ENCODE measurements at places on chromosomes 1 and 21.

GRCh38 chr21:46003575-46004007, 22.0 kb downstream of the COL6A1 start:
- no peak for DNase-seq

DNA sequence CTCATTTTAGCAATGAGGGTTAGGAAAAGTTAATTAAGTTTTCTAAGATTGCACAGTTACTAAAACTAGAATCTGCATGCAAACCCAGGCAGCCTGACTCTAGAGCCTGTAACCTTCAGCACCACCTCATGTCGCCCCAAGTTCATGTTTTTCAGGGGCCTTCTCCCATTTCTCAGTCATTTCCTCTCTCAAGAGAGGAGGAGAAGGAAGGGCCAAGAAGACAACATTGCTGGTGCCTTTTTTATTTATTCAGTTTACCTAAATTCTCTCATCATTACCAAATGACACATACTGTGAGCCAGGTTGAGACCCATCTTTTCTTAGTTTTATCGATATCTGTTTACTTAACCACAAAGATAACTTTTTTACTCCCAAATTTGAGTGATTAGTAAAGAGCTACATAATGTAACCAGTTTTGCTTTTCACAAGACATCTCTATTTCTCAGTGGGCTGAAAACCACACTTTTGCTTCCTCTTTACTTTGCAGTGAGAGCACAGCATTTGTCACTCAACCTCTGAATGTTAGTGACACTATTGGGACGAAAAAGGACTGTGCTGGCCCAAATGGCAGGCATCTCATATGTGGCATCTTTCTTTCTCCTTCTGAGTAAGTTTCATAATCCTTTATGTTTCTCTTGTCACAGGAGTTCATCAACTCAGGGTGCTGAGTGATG, at the start of gene CD101:
CD101 (plus strand) TSS at position 507 of the 674 bp plus-strand sequence; CDS start at position 565, 58 bp downstream.
- DNase-seq, result no peak

DNA sequence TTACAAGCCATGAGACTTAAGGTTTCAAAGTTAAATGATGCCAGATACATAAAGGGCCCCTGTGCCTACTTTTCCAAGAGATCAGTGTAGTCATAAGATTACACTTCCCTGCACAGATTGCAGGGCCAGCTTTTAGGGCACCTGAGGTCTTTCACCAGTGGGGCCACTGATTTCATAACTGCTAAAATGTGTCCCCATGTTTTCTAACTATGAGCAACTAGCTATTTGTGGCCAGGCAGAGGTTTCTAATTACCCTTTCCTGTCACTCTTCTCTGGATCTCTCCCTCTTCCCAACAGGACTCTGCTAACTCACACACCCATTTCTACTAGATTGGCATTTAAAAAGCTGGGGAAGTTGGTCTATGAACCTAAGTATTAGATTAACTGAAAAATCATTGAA, 207.1 kb upstream of the SGIP1 start:
- no peak for DNase-seq

- DNase-seq, result no peak
These were observed 419.4 kb downstream of the NPHP4 start for GRCh38 chr1:5572794-5573193.

DNA sequence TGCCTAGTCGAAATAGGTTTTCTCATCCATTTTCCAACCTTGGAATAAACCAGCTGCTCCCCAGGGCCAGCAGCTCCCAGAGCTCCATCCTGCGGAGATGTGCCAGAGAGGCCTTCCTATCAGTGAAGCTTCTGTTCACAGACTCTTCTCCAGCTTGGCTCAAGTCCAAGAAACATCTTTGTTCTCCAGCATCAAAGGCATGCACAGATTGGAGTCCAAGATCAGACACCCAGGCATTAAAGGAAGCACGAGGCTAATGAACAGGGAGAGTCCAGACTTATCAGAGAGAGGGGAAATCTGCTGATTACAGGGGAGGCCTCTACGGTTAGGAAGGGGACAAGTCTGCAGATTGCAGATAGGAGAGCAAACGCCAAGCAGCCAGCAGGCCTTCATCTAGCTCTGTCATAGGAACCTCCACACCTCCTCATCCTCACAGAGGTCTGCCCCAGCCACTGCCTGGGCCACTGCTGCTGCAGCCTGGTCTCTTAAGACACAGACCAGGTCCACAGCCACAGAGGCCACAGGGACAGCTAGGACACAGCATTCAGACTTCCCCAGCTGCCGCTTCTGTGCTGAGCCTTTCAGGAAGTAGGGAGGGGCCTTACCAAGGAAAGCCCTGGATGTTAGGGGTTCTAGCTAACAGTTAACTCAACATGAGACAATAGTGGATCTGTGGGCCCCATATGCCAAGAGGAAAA, 3.4 kb downstream of the PRR9 start:
- no peak for DNase-seq

- no peak for DNase-seq
These were observed 53.3 kb downstream of the PDE9A start for GRCh38 chr21:42706765-42707164.

- DNase-seq, result no peak
These were observed 261.5 kb downstream of the GPATCH2 start for GRCh38 chr1:217369271-217369981.

DNA sequence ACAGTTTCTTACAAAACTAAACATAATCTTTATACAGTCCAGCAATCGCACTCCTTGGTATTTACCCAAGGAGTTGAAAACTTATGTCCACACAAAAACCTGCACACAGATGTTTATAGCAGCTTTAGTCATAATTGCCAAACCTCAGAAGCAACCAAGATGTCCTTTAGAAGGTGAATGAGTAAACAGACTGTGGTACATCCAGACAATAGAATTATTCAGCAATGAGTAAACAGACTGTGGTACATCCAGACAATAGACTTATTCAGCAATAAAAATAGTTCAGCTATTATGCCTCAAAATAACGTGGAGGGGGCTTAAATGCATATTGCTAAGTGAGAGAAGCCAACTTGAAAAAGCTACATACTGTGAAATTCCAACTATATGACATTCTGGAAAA, 87.0 kb upstream of the GALNT2 start:
- DNase-seq, result no peak

- DNase-seq, result no peak
These were observed 10.1 kb downstream of the KDM1A start for GRCh38 chr1:23029337-23029736.

DNA sequence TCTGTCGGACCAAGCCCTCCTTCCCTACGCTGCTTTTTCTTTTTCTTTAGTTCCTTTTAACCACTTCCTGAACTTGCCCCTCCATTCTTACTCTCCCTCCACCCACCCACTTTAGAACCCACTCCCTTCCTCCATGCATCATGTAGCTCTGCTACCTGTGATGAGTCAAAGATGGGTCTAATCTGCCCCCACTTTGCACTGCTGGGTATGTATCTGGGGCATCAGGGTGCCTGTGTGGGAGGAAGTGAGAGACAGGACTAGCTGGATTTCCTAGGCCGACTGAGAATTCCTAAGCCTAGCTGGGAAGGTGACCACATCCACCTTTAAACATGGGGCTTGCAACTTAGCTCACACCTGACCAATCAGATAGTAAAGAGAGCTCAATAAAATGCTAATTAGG, 157.7 kb downstream of the SEC16B start:
- DNase-seq, result no peak

DNA sequence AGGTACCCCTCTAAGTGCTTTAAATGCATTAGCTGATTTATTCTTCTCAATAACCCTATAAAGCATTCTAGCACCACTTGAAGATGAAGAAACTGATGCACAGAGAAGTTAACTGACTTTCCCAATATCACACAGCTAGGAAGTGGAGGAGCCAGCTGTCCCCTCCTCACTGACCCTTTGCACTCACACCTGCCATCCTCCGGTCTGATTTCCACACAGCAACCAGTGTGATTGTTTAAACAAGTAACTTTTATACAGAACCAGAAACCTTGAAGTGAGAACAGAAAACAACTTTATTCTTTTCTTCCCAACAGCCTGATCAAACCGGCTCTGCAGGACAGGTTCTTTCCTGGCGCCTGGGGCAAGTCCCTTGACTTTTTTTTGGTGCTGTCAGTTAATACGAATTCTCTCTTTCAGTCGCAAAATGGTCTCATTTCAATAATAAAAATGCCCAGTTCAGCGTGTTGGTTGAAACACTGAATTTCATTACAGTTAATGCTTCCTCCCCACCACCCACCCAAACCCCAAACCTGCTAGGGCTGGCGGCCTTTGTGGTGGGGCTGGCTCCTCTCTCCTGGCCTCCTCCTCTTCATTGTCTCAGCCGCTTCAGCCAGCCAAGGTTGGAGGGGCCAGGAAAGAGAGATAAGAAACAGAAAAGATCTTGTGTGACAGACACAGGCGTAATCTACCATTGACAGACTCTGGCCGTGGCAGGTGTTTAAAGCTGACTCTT, 26.4 kb upstream of the EEIG2 start:
- DNase-seq, result no peak

DNA sequence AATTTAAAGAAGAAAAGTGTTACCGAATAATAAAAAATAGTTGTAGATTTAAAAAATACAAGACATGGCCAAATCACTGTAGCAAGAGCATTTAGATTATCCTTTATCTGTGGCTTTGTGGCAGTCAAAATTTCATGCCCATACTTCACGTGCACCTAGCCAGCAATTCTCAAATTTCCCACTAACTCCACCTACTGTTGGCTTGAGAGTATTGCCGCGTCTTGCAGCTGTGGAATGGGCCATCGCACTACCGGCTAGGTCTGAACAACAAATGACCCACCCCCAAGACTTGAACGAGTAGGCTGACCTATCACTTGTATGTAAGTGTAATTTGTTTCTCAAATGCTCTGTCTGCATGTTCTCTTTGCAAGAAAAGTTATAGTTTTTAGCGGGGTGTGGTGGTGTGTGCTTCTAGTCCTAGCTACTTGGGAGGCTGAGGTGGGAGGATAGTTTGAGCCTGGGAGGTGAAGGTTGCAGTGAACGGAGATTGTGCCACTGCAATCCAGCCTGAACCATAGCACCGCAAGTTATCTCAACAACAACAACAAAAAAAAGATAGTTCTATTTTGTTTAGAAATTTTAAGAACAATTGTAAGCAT, 4.1 kb downstream of the KRTAP13-4 start:
- no peak for DNase-seq

DNA sequence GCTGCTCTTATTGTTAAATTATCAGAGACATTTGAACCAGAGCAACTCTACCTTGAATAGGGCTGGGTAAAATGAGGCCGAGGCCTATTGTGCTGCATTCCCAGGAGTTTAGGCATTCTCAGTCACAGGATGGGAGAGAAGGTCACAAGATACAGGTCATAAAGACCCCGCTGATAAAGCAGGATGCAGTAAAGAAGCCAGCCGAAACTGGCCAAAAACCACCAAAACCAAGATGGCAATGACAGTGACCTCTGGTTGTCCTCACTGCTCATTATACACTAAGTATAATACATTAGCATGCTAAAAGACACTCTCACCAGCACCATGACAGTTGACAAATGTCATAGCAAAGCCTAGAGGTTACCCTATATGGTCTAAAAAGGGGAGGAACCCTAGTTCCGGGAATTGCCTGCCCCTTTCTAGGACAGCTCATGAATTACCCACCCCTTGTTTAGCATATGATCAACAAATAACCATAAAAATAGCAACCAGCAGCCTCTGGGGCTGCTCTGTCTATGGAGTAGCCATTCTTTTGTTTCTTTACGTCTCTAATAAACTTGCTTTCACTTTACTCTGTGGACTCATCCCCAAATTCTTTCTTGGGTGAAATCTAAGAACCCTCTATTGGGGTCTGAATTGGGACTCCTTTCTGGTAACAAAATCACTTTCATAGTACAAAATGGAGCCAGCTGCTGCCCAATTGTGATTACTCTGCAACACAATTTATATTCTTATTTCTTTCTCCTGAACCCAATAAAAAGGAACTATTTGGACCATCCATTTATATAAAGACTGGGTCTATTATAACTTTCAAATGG, 179.6 kb downstream of the TGFBR3 start:
- DNase-seq, result no peak

DNA sequence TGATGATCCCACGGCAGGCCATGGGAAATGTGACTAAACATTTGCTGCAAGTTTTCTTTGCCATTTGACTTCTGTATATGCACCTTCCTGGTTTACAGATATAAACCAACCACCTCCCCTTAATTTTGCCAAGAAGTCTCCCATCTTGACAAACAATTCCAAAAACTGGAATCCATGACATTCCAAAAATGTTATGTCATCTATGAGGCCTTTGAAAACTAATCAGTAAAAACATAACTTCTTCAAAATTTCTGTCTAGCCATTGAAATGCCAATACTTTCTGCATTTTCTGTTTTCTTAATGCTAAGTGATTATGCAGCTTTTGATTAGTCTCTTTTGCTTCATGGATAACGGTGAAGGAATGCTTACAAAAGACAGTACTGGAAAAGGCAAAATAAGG, 84.1 kb downstream of the LYST start:
- DNase-seq, result no peak

- DNase-seq, result no peak
These were observed 12.1 kb upstream of the DEGS1 start for GRCh38 chr1:224170748-224171478.

DNA sequence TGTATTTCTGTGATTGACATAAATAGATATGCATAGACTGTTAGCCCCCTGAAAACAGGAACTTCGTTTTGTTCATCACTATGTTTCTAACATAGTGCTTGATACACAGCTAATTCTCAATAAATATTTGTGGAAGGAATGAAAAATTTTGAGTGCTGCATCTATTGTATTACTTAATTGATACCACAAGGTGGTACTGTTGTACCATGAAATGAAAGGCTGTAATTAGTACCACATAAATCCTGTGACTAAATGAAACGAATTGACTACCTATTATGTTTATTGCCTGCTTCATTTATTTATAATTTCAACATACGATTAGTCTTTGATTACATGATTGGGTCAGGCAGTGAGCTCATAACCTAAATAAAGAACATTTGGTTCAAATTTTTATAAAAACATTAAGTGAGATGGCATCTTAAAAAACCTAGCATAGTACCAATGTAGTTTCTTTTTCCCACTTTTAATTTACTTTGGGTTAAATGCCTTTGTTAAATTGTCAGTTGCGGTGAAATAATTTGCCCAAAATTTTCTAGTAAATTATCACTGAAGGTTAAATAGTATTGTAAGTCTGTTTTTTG, 15.0 kb upstream of the TGFB2 start:
- no peak for DNase-seq

All from stimulated activated CD4-positive, alpha-beta T cell treated with anti-CD3 and anti-CD28 coated beads, TNF-alpha, amount 100 ng/mL, for 24 hours (primary cell).